B cell (primary cell): ENCODE measurements at places on chromosomes 7 and 10. TPM values are rescaled to one million over a fixed set of nuclear protein-coding genes. Genes with fewer than 3 reads are reported as not detected.

Gene UBE2D4
- 9.4 and 11.4 TPM in 2 replicates for total RNA-seq

Gene STX1A
- 3.0 and 3.1 TPM in 2 replicates for total RNA-seq

Gene SSC4D
- total RNA-seq = not detected in 2 replicates

Gene PDE1C
- total RNA-seq = 0.52 TPM in 1 of 2 replicates, not detected in the other

Gene SLC13A1
- 0.10 TPM in 1 of 2 replicates, not detected in the other for total RNA-seq

Gene BRI3
- total RNA-seq = 78.8 and 86.7 TPM in 2 replicates

Gene MCMBP
- total RNA-seq = 36.0 and 39.9 TPM in 2 replicates

Gene SH2D4B
- 0.12 and 0.22 TPM in 2 replicates for total RNA-seq

Gene GALNT17
- total RNA-seq = not detected in 2 replicates

Gene HOXA9
- not detected in 2 replicates for total RNA-seq

Gene C7orf33
- not detected in 2 replicates for total RNA-seq

Gene HMX2
- total RNA-seq = not detected in 2 replicates

Gene CYP2E1
- total RNA-seq = 1.3 and 2.1 TPM in 2 replicates

Gene CDK6
- 14.5 and 14.6 TPM in 2 replicates for total RNA-seq

Gene ASAH2
- total RNA-seq = 0.44 and 1.9 TPM in 2 replicates

Gene NME8
- total RNA-seq = not detected in 2 replicates

Gene TSPAN13
- 26.2 and 26.3 TPM in 2 replicates for total RNA-seq

Gene TMEM196
- total RNA-seq = not detected in 2 replicates

Gene TMEM229A
- not detected in 2 replicates for total RNA-seq

Gene TFEC
- total RNA-seq = 33.1 and 36.3 TPM in 2 replicates

Gene TLX1
- not detected in 2 replicates for total RNA-seq

Gene C10orf62
- not detected in 2 replicates for total RNA-seq

Gene NODAL
- not detected in 2 replicates for total RNA-seq

Gene SLK
- total RNA-seq = 22.6 and 24.5 TPM in 2 replicates

Gene PSAP
- total RNA-seq = 509 and 536 TPM in 2 replicates

Gene ENKUR
- total RNA-seq = not detected in 2 replicates

Gene GLI3
- not detected in 2 replicates for total RNA-seq

Gene CPXM2
- not detected in 2 replicates for total RNA-seq

Gene EPO
- not detected in 2 replicates for total RNA-seq

Gene STEAP2
- not detected in 2 replicates for total RNA-seq

Gene CLDN15
- 27.2 and 31.1 TPM in 2 replicates for total RNA-seq

Gene SPAM1
- not detected in 2 replicates for total RNA-seq

Gene OPALIN
- not detected in 2 replicates for total RNA-seq

Gene TMEM26
- total RNA-seq = not detected in 2 replicates

Gene CYP2C19
- total RNA-seq = not detected in 2 replicates

Gene CYP26C1
- 0.19 and 0.57 TPM in 2 replicates for total RNA-seq

Gene PAX2
- total RNA-seq = not detected in 2 replicates

Gene NDUFB8
- 131 and 143 TPM in 2 replicates for total RNA-seq

Gene SLC39A12
- not detected in 2 replicates for total RNA-seq

Gene SPDYE9
- total RNA-seq = not detected in 2 replicates

Gene LLCFC1
- total RNA-seq = not detected in 2 replicates

Gene AMPH
- not detected in 2 replicates for total RNA-seq

Gene SKIDA1
- total RNA-seq = 0.10 TPM in 1 of 2 replicates, not detected in the other

Gene GRID2IP
- total RNA-seq = 1.7 TPM in 2 replicates

Gene C7orf25
- 7.5 and 11.8 TPM in 2 replicates for total RNA-seq

Gene BICC1
- not detected in 2 replicates for total RNA-seq

Gene SPOCK2
- total RNA-seq = 133 and 139 TPM in 2 replicates

Gene EPHB6
- total RNA-seq = 63.0 and 69.6 TPM in 2 replicates

Gene DNAJC9
- total RNA-seq = 25.6 and 28.2 TPM in 2 replicates

Gene SGPL1
- total RNA-seq = 41.9 and 46.2 TPM in 2 replicates

Gene METTL27
- total RNA-seq = 1.5 and 1.9 TPM in 2 replicates

Gene AKR1C4
- total RNA-seq = not detected in 2 replicates

Gene ZNF365
- total RNA-seq = 0.17 and 0.34 TPM in 2 replicates
